ENCODE measurements at places on chromosomes 11 and 22. TPM values are rescaled to one million over a fixed set of nuclear protein-coding genes. Genes with fewer than 3 reads are reported as not detected.

CRYAB gene
- 161 TPM for total RNA-seq

RCE1 gene
- 23.6 TPM for total RNA-seq

DNA sequence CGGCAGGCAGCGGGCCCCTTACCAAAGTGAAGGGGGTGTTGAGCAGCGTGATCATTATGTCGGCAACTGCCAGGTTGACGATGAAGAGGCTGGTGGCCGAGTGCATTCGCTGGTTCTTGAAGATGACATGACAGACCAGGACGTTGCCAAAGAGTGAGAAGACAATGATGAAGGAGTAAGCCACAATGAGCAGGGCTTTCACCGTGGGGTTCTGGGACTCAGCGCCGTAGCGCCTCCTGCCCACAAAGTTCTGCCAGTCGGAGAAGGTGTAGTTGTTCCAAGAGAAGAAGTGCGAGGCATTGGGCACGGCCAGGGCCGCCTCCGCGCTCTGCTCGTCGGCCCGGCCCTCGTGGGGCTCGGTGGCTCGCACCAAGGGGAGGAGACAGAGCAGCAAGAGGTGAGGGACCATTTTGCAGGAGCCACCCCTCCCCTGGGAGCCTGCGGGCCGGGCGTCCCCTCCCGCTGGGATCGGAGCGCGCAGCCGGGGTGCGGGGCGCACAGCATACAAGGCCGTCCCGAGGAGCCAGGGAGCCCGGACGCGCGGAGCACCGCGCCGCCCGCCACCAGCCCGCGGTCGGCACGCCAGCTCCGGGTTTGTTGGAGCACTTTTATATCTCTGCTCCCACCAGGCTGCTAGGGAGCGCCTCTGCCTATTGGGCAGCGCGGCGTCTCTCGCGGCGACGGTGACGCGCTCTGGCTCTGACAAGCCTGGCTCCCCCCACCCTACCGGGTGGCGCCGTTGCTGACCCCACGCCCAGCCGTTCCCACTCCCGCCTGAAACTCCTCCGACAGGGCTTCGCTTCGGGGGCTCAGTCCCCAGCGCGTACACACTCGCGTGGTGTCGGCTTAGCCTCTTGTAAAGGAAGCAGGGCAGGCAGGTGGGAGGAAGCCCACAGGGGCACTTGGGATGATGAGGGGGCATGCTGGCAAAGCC lies at the start of gene GPR83:
Gene GPR83, minus strand, starts transcription at position 581 of the 934 bp plus-strand sequence. Its CDS starts 172 bp downstream, at position 409.
- H3K27ac ChIP-seq, result no peak within 1 kb of the TSS
- peaks cover 10% of the 10 kb centered on the region for H3K4me1 ChIP-seq
- no peak for DNase-seq
- H3K4me3 ChIP-seq, result peak within 1 kb of the TSS; percentile 29

DNA sequence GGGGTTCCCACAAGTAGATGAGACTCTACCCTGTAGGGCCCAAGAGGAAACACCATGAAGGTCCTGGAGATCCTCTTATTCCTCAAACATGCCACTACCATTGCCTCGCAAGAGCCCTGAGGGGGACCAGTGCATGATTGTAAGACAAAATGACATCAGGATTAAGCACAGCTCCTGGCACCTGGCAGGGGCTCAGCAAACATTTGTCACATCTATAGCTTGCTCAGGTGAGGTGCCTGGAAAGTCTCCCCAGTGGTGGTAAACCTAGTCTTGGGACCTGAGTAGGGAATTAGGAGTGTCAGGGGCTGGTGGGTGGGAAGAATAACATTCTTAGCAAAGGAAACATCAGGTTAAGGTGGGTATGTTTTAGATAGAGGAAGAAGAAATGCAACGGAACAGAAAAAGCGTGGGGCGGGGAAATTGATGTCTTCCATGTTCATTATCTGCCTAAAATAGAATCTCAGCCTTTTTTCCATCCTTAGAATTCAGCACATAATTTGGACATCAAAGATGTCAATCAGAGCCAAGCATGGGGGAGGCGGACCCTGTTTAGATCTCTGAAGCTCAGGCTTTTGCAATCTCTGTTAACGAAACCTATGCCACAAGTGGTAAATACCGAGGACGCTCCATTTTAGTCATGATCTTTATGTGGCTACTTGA lies 924 bp downstream of the YPEL1 start:
- DNase-seq, result no peak
- H3K4me3 ChIP-seq, result peak overlapping the region; percentile 76
- H3K27me3 ChIP-seq, result no peaks in the 10 kb centered on the region
- H3K36me3 ChIP-seq, result no peaks in the 10 kb centered on the region
- peak overlapping the region; percentile 58 for H3K27ac ChIP-seq
- H3K4me1 ChIP-seq, result peaks cover 14% of the 10 kb centered on the region

- H3K4me3 ChIP-seq, result no peak overlapping the region
- no peaks in the 10 kb centered on the region for H3K27me3 ChIP-seq
- H3K27ac ChIP-seq, result peak overlapping the region; percentile 73
- H3K4me1 ChIP-seq, result peaks cover 38% of the 10 kb centered on the region
Measured at GRCh38 chr22:32542066-32542676, 67.6 kb downstream of the FBXO7 start.
